ENCODE measurements at places on chromosomes 16 and 17. TPM values are rescaled to one million over a fixed set of nuclear protein-coding genes. Genes with fewer than 3 reads are reported as not detected.

- DNase-seq: no peak
Observed at GRCh38 chr17:7873051-7873450, 15.2 kb downstream of the CYB5D1 start.

DNA sequence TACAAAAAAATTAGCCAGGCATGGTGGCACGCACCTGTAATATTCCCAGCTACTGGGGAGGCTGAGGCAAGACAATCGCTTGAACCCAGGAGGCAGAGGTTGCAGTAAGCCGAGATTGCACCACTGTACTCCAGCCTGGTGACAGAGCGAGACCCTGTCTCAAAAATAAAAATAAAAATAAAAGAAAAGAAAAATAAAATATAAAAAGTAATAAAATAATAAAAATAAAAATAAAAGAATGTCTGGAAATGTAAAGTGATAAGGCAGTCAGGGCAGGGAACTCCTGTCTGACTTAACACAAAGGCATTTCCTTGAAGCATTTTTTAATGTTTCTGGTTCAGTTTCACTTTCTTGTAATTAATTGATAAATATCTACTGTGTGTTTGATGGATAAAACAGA, 34.7 kb upstream of the DNAJA2 start:
- no peak for DNase-seq

Gene RNU2-1
- total RNA-seq: not detected

- DNase-seq: no peak
Observed at GRCh38 chr16:58102665-58103392, 26.4 kb downstream of the CFAP20 start.

GRCh38 chr16:1137604-1138003, 15.3 kb upstream of the CACNA1H start:
- DNase-seq: no peak

GRCh38 chr17:29390851-29391631, 878 bp downstream of the TAOK1 start:
- DNase-seq: no peak

DNA sequence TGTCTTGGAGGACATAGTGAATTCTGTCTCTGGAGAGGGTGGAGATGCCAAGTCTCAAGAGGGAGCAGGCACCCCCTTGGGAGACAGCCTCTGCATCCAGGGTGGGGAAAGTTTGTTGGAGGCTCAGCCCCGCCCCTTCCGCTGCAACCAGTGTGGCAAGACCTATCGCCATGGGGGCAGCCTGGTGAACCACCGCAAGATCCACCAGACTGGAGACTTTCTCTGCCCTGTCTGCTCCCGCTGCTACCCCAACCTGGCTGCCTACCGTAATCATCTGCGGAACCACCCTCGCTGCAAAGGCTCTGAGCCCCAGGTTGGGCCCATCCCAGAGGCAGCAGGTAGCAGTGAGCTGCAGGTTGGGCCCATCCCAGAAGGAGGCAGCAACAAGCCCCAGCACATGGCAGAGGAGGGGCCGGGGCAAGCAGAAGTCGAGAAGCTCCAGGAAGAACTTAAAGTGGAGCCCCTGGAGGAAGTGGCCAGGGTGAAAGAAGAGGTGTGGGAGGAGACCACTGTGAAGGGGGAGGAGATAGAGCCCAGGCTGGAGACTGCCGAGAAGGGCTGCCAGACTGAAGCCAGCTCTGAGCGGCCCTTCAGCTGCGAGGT, 5.2 kb downstream of the ZNF646 start:
- no peak for DNase-seq

Gene HOXB7
- 13.0 TPM for total RNA-seq

Gene KRTAP4-9
- not detected for total RNA-seq

- DNase-seq: no peak
Observed at GRCh38 chr16:69116906-69117305, 11.5 kb downstream of the HAS3 start.

GRCh38 chr17:47813077-47813476, 8.5 kb downstream of the OSBPL7 start:
- DNase-seq: no peak

- no peak for DNase-seq
Observed at GRCh38 chr17:83178533-83179304, 99.3 kb downstream of the METRNL start.

DNA sequence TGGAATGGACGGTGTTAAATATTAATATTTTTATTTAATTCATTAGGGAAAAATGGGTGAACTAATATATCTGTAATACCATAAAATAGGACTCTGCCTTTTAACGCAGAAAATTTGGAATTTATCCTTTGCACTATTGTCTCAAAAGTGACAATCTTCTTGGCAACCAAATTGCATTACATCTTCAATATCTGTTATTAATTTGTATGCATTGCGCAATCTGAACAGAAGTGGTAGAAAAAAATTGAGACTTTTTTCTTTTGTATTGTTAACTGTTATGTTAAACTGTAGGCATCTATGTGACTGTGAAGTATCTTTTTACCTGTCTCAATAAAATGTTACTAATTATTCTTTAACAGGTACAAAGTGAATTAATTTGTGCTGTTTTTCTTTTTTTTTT, 55.6 kb downstream of the PPM1E start:
- no peak for DNase-seq

DNA sequence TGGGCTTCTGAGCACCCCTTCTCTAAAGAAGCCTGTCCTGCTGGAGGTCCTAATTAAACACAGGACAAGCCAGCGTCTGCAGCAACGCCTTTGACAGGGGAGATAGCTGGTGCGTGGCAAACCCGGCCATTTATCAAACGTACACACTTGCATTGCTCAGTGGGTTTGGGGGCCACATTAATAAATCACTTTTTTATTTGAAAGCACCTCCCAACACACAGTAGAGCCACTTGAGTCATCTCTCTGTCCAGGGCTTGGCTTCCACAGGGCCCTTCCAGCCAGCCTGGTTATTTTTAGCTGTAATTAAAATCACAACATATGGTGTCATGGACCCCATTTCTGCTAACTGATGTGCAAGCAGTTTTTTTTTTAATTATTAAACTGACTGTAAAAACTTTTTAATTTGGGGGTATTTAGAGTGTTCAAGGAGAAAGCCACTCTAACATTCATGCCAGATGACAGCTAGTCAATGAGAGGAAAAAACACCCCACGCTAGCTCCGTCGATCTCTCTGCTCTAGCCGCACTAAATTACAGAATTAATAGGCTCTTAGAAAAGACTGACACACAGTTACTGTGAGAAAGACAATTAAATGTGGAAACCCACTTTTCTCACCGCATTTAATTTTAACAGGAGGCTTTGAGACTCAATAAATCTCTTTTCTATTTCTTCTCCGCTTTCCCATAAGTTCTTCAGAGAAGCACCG, 201.0 kb upstream of the WSCD1 start:
- DNase-seq: no peak

- no peak for DNase-seq
Observed at GRCh38 chr16:79265701-79266100, 334.8 kb downstream of the MAF start.

Gene RAB37
- 0.12 TPM for total RNA-seq

- DNase-seq: no peak
Observed at GRCh38 chr16:73817526-73818324, 478.9 kb upstream of the PSMD7 start.

Gene PYCARD
- not detected for total RNA-seq

- DNase-seq: no peak
Observed at GRCh38 chr17:72877348-72877747, 215.1 kb downstream of the SLC39A11 start.

Gene ARL5C
- total RNA-seq: not detected

- DNase-seq: no peak
Observed at GRCh38 chr17:51722994-51723393, 435.5 kb downstream of the CA10 start.

DNA sequence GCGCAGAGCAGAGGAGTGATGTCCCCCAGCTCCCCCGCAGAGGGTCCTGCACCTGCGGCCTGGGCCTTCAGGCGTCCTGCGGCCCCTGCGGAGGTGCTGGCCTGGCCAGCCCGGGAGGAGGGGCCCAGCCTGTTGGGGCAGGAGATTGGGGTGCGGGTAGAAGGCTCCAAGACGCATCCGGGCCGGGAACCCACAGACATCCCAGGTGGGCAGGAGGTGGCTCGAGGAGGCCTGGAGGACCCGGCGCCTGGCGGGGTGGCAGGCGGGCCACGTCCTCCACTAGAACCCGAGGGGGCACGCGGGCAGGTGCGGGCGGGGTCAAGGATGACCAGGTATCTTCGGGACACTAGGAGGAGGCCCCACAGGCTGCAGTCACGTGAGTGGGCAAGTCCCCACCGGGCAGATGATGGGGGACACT, 647 bp upstream of the SECTM1 start:
- DNase-seq: no peak

- no peak for DNase-seq
Observed at GRCh38 chr16:30925632-30925987, 2.2 kb downstream of the FBXL19 start.

DNA sequence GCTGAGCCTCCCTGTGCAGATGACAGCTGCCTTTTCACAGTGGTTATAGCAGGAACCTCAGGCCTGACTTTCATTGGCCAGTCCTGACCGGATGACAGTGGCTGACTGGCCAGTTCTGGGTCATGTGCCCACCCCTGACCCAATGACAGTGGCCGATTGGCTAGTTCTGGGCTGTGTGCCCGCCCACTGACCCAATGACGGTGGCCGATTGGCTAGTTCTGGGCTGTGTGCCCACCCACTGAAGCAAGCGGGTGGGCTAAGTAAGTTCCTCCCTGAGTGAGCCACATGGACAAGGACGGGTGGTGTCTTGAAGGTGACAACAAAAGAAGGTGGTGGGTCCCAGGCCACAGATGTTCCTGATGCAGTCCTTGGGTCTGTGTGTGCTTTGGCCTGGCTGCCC, 9.5 kb downstream of the DEF8 start:
- peak; percentile 4 for DNase-seq

DNA sequence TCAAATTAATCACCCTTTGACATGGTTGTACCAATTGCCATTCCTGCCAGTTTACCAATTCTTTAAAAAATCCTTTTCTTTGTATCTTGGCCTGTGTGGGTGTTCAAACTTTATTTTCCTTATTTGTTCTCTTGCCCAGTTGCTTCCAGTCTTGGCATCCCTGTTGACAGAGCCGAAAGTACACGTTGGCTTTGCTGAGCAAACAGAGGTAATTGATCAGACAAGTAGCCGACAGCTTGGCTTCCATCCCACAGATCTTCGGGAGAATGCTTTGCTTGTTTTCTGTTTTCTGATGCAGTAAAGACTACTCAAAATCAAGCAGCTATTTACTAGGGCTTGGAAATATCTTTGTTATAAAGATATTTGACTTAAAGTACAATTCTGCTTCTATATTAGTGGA, 506.8 kb upstream of the SALL1 start:
- no peak for DNase-seq

Gene CLEC3A
- not detected for total RNA-seq

GRCh38 chr17:11334493-11334892, 93.5 kb downstream of the SHISA6 start:
- no peak for DNase-seq

DNA sequence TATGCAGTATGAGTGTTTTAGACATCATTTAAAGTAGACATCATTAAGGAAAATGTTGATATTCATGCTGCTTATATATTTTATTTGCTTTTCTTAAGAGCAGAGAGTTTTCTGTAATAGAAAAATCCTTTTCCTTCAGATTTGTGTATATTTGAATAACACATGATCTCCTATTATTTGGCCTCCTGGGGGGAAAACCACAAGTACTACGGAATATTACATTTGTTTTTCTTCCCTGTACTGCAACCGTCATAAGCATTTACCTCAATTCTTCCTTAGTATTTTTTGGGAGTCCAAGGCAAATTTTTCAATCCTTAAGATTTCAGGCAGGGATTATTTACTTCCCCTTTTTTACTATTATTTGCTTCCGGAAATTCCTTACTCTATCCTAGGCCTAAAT, 6.0 kb downstream of the RSPRY1 start:
- DNase-seq: no peak

Gene DHRS7C
- total RNA-seq: not detected

Gene SOX8
- total RNA-seq: 1.5 TPM

GRCh38 chr17:41803049-41804020, 8.4 kb downstream of the P3H4 start:
- no peak for DNase-seq

GRCh38 chr16:88308441-88309173, 74.2 kb upstream of the ZNF469 start:
- DNase-seq: no peak

- no peak for DNase-seq
Observed at GRCh38 chr17:5200360-5200759, 8.7 kb upstream of the ZNF594 start.

Gene TMEM92
- 1.4 TPM for total RNA-seq

- DNase-seq: no peak
Observed at GRCh38 chr16:22252317-22252716, 44.9 kb upstream of the POLR3E start.

DNA sequence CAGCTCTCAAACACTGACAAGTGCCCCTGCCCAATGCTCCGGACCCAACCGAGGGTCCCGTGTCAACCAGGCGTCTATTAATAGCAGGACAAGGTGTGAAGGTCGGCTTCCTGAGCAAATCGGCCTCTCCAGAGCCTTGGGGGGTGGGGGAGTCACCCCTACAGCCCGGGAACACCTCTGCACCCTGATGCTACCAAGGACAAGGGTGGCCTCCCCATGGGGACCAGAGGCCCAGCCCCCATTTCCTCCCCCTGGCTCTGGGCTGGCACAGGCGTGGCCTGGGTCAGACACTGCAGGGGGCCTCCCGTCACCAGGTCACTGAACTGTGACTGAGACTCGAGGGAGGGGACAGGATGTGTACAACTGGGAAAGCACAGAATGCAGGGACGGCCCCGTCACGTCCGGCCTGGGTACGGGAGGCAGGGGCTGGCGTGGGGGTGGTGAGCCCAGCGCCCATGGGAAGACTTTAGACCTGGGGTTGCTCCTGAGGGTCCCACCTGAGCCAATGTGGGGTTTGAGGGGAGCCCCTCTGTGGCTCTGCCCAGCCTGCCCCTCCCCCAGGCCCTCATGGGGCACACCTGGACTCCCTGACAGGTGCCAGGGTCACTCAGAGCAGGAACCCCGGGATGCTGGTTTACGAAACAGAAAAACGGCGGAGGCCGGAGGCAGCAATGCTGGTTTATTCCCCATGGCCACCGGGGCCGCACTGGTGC, 579 bp upstream of the CYBA start:
- peak; percentile 50 for DNase-seq

- no peak for DNase-seq
Observed at GRCh38 chr16:57972306-57972705, 1.4 kb upstream of the CNGB1 start.

GRCh38 chr17:82972836-82973372, 106.5 kb upstream of the METRNL start:
- no peak for DNase-seq

GRCh38 chr16:48444574-48444973, 59.4 kb upstream of the SIAH1 start:
- DNase-seq: peak; percentile 66

- peak; percentile 18 for DNase-seq
Observed at GRCh38 chr16:69073181-69073702, 32.2 kb upstream of the HAS3 start.

Gene NGFR
- total RNA-seq: 0.07 TPM
